ENCODE measurements at places on chromosomes 7 and 10.

DNA sequence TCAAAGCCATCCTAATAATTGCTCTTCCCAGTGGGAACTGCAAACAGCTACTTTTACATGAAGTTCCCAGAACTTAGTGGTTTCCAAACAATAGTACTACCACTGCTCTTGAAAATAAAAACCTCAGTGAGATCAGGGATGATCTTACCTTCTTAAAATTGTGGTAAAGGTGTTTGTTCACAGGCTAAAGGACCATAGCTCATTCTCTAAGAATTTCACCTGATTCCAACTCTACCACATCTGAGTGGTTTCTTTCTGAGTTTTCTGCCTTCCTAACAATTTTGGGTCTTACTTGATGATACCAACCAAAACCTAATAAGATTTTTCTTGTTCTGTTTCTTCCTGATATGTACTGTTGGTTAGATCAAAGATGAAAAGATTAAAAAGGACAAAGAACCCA is 45.6 kb upstream of the AGBL3 start:
- no peak for DNase-seq

DNA sequence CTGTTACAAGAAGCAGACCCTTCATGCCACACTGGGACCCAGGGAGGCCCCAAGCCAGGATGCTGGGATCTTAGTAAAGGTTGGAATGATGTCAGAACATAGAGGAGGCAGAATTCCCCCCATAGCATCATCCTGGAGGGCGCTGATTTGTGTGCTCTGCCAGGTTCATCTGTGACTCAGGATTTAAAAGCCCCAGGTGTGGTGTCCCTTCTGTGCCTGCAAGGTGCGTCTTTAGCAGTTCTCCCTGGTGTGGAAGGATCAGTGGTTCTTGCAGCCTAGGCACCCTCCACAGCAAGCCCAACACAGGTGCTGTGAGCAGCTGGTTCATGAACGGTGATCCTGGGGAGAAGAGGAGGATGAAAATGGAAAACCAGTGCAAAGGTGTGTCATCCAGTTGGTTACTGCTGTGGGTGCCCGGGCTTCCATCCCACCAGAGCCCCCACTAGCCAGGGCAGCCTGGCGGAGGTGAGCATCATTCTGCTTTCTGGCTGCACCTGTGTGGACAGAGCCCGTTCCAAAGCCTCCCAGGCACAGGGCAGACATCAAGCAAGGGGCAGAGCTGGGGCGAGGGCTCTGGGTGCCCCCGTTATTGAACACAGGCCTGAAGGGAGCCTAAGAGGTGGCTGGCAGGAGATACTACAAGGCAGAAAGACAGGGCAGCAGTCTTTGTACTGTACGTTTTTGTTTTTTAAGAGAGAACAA is 49.5 kb downstream of the IKZF1 start:
- no peak for DNase-seq

DNA sequence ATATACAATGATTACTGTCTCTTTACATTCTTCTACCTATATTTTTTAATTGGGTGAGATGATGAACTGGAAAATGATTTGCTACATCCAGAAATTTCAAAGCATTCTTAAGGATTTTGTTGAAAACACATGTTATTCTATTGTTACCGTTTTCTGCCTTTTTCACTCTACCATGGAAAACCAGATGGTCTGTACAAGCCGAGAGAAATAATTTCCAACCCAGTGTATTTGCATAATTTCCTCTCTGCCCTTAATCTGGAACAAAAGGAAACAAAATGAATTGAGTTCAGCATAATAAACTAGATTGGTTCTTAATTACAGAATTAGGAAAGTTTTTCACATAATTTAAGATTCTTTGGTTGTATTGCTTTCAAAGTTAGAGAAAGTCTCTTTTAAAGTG is 211.2 kb downstream of the CACNB2 start:
- no peak for DNase-seq

GRCh38 chr10:48657416-48657815 is 27.3 kb upstream of the WDFY4 start:
- no peak for DNase-seq

DNA sequence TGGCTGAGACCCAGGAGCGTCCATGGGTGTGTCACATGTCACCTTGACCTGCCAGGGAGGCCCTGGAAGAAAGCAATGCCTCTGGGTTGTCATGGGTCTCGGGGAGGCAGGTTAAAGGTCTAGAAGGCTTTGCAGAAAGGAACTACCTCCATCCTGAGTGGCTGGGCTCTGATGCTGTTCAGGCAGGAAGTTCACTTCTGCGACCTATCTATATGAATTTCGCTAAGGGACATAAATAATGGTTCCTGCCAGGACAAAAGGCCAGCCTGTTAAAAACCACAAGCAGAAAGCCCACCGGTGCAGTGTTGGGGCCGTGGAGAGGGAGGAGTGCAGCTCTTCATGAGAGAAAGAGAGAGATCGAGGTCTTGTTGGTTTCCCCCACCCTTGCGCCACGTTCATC is 182.9 kb downstream of the PTPN20 start:
- DNase-seq: no peak

- DNase-seq: no peak
Observed at GRCh38 chr7:91465595-91466061, 201.4 kb downstream of the FZD1 start.

- DNase-seq: no peak
Observed at GRCh38 chr7:112744818-112745217, 45.4 kb downstream of the TMEM168 start.

GRCh38 chr10:22839639-22840038 is 88.2 kb upstream of the ARMC3 start:
- no peak for DNase-seq

- no peak for DNase-seq
Observed at GRCh38 chr10:94102436-94102835, 108.7 kb downstream of the PLCE1 start.

GRCh38 chr10:63712717-63713115 is 191.5 kb downstream of the REEP3 start:
- no peak for DNase-seq

GRCh38 chr10:70433581-70434280 is 7.8 kb downstream of the NODAL start:
- DNase-seq: no peak

GRCh38 chr7:127041689-127042452 is 210.9 kb downstream of the GRM8 start:
- DNase-seq: no peak

DNA sequence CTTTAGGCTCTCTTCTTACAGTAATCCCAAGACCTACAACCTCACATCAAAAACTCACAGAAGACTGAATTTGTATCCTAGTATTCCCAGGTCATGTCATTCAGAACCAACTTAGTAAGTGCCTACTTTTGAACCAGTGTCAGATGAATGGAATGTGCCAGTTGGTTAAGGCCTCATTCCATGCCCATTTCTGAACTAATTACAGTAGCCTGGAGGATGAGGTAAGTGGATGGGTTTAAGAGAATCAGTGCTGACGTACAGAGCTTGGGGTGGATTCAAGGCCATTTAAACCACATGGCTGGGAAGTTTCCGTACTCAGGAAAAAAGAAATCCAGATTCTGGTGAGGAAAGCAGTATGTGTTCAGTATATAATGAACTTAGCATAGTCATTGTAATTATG is 21.9 kb upstream of the FOXP2 start:
- no peak for DNase-seq

- no peak for DNase-seq
Observed at GRCh38 chr7:23532490-23533237, 883 bp upstream of the TRA2A start.

GRCh38 chr7:24291271-24291670 is 7.3 kb downstream of the NPY start:
- no peak for DNase-seq

DNA sequence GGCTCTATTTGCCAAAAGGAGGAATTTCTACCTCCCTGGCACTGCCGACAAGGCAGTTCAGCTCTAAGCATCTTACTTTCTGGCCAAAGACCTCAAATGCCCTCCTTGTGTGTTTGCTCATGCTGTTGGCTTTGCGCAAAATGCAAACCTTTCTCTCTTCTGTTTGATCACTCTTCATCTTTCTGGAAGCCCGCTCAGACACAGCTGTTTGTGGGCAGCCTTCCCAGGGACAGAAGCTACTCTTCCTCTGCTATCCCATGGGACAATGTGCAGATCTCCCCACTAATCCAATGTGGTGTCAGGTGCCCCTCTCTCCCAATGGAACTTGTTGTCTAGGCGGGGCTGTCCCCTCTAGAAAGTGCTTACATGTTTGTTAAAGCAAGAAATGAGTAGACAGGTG is 278.7 kb downstream of the CCSER2 start:
- no peak for DNase-seq

DNA sequence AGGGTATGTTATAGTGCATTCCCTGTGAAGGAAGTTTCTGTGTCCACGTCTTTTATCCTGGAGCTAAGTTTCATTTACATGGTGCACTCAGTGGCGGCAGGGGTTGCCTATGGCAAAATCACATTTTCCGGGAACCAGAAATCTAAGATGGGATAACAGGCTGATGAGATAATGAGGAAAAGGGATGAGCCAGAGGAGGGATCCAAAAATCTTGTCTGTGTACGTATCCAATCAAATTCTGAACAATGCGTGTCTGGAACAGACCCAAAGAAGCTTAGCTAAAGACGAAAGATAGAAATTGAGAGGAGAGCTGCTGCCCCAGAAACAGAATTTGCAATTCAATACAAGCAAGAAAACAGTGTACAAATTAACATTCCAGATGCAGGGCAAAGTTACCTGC is 16.1 kb downstream of the LANCL2 start:
- no peak for DNase-seq

DNA sequence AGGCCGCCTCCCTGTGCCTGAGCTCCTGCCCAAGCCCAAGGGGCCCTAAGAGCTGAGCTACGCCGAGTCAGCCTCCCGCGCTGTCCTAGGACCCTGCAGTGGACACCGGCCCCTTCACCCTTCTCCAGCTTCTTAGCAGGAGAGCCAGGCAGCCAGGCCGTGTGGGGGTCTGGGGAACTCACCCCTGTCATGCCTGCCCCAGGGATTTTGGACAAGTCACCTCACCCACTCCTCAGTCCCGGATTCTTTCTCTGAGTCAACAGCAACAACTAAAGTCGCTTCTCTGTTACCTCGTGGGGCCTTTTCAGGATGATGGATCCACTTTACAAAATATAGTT is 79.3 kb downstream of the MKI67 start:
- DNase-seq: no peak

DNA sequence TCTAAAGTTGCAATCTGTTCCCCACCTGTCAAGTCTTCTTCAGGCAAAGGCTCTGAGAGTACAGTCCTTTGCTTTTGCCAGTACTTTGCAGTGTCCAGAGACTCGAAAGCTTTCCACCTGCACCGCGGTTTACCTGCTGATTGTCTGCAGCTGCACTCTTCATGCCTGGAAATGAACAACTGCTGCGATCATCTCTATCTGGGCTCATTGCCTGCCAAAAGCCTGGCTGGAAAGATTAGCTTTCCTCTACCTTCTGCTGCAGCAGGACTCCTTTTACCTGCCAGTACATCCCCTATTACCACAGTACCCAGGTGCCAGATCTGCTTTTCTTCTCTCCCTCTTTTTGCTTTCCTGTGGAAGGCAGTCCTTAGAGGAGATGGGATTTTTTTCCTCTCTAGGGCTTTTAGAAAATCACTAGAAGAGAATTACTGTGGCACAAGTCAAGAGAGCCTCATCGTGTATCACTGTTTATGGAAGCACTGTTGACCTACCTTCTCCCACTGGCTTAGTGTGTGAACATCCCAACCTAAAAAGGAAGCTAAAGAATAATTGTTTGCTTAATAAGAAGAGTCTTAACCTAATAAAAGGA is 2.2 kb downstream of the STRIP2 start:
- DNase-seq: no peak

- DNase-seq: no peak
Observed at GRCh38 chr10:82721831-82722230, 846.8 kb downstream of the NRG3 start.

GRCh38 chr7:23655433-23655832 is 24.6 kb upstream of the FAM221A start:
- no peak for DNase-seq

- no peak for DNase-seq
Observed at GRCh38 chr10:116629340-116629739, 8.6 kb downstream of the PNLIPRP2 start.

- no peak for DNase-seq
Observed at GRCh38 chr7:134552105-134552504, 3.2 kb downstream of the AKR1B15 start.

GRCh38 chr10:90968328-90969081 is 47.6 kb upstream of the ANKRD1 start:
- DNase-seq: no peak

GRCh38 chr7:35738889-35739288 is 44.0 kb upstream of the HERPUD2 start:
- no peak for DNase-seq

GRCh38 chr10:126465771-126466170 is 77.5 kb upstream of the ADAM12 start:
- DNase-seq: no peak

DNA sequence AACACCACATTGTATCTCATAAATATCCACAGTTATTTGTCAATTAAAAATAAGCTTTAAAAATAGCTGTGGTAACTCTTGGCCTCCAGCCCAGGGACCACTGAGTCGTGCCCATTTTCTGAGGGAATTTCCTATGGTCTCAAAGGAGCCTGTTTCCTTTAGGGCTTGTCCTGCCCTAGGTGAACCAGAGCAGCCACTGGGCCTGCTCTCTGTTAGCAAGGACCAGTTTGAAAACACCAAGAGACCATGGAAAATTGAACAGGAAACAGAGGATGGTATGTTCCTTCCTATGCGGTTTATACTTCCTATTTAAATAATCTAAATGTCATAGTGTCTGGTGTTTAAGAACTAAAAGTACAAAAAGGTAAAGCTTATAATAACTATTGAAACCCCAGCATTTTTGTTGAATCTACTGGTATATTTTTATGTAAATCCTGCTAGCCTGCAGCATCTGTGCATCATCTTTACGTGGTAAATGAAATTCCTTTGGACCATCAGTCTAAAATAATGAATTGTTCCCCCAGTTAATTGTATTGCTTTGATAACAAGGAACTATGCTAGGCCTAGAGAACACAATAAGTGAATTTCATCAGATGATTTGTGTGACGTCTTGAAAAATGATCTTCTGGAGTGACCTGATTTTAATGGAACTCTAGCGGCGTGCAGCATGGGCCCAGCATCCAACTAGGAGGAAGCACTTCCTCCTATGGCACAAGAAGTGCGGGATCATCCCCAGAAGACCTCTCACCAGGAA is 333.7 kb downstream of the GFRA1 start:
- DNase-seq: no peak

DNA sequence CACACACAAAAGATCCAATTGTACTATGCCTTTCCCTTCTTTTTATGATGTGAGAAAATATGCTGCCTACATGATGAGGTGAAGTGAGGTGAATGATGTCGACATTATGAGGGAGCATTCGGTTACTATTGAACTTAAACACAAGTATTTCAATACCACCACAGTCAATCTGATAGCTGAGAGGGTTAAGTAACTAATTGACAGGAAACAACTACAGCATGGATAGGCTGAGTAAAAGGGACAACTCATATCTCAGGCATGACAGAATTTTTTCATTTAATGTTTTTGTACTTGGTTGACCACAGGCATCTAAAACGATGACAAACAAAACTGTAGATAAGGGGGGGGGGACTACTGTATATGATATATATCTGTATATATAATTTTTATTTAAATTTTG is 488.9 kb downstream of the SH2D4B start:
- no peak for DNase-seq

All from GDM1 (cell line).